ENCODE measurements at places on chromosomes 4 and X.

GRCh38 chr4:150578745-150579501, 3.0 kb upstream of the MAB21L2 start:
- DNase-seq = no peak

- DNase-seq = no peak
Measured at GRCh38 chr4:73005514-73005913, 64.0 kb downstream of the COX18 start.

DNA sequence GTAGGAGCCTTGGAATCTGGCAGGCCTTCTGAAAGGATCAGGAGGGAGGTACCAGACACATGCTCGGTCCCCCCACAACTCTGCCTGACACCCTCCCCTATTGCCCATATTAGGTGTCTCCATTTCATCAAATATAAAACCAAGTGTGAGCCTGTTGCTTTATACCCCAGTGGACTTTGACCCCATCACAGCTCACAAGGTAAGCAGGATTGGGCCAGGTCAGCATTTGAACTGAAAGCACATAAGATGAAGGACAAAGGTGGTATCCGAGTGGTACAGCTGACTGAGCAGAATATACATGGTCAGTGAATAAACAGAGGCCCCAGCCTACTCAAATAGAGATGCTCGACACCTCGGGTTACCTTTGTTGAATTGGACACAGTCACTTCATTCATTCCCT, 20.0 kb downstream of the SLC25A43 start:
- no peak for DNase-seq

- DNase-seq = no peak
Measured at GRCh38 chr4:14855719-14856061, 146.6 kb upstream of the CPEB2 start.

- DNase-seq = no peak
Measured at GRCh38 chr4:157700898-157701694, 471.7 kb downstream of the GASK1B start.

GRCh38 chrX:13305108-13305507, 14.7 kb downstream of the ATXN3L start:
- no peak for DNase-seq

- no peak for DNase-seq
Measured at GRCh38 chrX:9555354-9555753, 90.5 kb downstream of the TBL1X start.

DNA sequence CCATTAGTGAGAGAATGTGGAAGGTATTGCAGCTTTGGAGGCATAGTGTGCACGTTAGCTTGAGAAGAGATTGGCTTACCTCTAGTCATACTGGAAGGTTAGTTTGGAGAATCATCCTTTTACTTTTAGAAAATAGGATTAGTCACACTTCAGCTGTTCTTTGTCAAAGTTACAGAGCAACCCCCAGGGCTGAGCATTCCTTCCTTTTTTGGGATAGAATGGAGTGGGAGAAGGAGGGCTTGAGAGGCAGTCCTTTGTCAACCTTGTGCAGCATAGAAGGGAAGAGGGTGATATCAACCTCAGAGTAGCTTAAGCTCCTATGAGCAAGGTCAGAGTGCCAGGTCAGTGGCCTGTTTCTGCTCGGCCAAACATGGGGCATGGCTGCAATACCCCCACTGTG, 8.6 kb upstream of the MBNL3 start:
- no peak for DNase-seq

- no peak for DNase-seq
Measured at GRCh38 chr4:41448934-41449333, 89.0 kb upstream of the LIMCH1 start.

DNA sequence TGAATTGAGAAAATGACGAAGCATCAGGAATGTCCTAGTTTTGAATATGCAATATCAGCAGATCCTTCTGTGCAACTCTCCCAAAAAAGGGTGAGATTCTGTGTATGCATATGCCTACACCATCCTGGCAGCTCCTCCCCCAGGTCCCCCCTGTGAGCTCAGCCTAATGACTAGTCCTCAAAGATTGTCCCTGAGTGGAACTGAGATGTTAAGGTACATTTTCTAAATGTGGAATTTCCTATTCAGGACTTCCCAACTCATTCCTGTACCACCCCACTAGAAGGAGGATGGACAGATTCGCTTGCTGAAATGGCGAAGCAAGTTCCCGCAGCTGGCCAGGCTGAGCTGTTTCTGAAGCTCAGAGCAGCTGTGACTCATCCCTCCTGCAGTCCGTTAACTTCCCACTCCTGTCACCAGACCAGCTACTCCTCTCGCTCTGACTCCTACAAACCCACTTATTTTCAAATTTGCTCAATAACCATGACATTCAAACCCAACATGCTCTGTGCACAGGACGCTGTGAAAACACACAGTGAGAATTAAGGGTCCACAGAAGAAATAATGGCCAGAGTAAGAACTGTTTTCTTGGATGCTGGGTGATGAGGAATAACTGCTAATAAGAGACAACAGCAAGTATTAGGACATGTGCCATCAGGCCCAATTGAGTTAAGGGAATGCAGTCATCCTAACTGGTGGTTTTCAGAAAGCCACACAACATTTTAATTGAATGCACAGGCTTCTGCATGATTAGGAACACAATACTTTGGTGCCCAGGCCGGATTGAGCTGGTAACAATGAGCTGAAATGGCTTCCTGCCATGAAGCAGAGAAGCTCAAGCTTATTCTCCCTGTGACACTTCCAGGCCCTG, 40.0 kb upstream of the IRF2 start:
- DNase-seq = peak; percentile 51

DNA sequence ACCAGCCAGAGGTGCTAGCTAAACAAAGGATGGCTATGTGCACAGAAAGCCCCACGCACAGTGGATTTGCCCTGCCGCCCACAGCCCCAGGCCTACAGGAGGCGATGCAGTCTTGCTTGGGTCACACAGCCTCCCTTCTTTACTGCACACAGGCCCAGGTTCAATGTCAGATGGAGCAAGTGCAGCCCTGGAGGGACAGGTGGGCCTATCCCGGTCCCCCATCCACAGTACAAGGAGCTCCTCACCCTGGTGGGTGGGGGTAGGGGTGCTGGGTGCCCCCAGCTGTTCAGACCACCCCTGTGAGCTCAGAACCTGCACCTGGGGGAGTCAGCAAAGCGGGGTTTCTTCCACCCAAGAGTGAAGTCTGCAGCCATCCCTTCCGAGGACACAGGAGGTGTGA, 87.8 kb downstream of the WFS1 start:
- DNase-seq = no peak

- no peak for DNase-seq
Measured at GRCh38 chr4:129371926-129372325, 276.0 kb downstream of the C4orf33 start.

DNA sequence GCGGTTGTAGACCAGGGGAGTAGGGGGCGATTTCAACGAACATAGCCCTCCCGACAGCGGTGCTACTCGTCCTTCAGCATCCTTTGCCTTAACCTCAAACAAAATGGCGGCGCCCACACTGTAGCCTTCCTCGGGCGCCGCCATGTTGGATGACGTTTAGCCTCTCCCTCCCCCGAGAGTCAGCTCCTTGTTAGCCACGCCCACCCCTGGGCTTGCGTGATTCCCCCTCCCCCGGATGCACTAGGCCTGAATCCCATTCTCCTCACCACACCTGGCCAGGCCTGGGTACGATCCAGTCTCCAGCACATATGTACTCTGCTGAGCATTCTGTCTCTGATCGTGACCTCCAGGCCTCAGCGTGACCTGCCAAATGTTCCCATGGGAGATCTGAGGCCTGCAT, 49.0 kb upstream of the ZNF157 start:
- DNase-seq = no peak

GRCh38 chr4:155408796-155409195, 32.0 kb upstream of the MAP9 start:
- DNase-seq = no peak

DNA sequence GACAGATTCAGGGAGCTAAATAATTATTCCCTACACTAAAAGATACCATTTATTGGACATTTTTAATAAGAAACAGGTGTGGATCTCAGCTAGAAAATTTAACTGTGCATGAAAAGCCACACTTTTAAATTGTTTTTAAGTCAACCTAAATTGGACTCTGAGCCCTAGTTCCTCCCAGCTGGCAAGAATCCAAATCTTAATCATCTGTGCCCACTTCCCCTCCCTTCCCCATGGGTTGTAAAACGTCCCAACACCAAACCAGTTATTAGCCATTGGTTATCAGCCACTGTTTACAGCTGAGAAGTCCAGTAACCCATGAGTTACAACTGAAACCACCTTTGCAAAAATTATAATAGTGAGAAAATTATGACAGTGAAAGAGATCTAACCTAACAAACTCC, 125.6 kb upstream of the S100G start:
- DNase-seq = no peak

- no peak for DNase-seq
Measured at GRCh38 chr4:167383291-167383690, 149.0 kb upstream of the SPOCK3 start.

GRCh38 chr4:85368932-85369331, 106.0 kb upstream of the ARHGAP24 start:
- DNase-seq = no peak

GRCh38 chr4:69828828-69829227, 31.1 kb downstream of the SULT1E1 start:
- no peak for DNase-seq

Measured in CD4-positive, alpha-beta T cell treated with Interleukin-15 for 1 hour (primary cell).